SJSA1 (cell line): ENCODE measurements at places on chromosomes 2 and 18.
A peak's percentile ranks its signal among the peaks of the same experiment; 100 is the strongest.

DNA sequence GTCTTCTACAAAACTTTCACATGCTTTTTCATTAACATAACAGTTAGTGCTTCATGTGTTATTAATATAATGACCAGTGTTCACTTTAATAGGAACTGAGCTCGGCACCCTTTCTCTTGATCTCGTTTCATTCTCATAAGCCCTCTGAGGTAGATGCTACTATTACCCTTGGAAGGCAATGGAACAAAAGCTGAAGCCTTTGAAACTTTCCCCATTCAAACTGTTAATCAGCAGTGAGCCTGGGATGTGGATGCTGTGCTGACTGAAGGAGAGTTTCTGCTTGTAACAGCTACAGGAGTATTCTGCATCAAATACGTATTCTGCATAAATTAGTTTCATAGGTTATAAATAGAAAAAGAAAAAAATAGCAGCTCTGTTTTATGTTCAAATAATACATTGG is 904.0 kb upstream of the CDH2 start:
- no peaks in the 10 kb centered on the region for H3K27me3 ChIP-seq
- no peak overlapping the region for H3K27ac ChIP-seq
- H3K4me1 ChIP-seq, result no peaks in the 10 kb centered on the region
- H3K4me3 ChIP-seq, result no peak overlapping the region
- H3K36me3 ChIP-seq, result no peaks in the 10 kb centered on the region
- no peak for DNase-seq

GRCh38 chr2:127134833-127135830 is 28.2 kb upstream of the BIN1 start:
- H3K27ac ChIP-seq, result no peak overlapping the region
- no peaks in the 10 kb centered on the region for H3K27me3 ChIP-seq
- no peaks in the 10 kb centered on the region for H3K36me3 ChIP-seq
- no peaks in the 10 kb centered on the region for H3K4me1 ChIP-seq
- DNase-seq, result peak; percentile 26

GRCh38 chr2:97849881-97850528 is 136.6 kb downstream of the ZAP70 start:
- no peaks in the 10 kb centered on the region; the same call in 1 of the 2 replicates for H3K36me3 ChIP-seq
- H3K4me1 ChIP-seq, result peaks cover 12% of the 10 kb centered on the region

DNA sequence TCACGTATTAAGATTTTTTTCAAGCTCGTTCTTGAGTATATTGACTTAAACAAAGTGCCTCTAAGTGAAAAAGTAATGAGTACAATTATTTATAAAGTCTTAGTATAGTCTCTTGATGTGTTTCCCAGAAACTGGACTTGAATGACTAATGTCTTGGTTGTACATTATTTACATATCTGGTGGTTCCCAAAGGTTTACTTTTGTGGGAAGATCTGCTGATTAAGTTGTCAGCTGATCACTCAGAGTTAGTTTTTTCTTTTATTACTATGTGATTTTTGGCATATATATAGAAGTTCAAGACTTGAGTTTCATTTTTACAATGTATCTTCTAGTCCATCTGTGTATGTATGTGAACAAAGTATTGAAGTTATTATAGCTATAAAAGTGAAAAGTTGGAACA is 29.5 kb downstream of the RNF144A start:
- H3K27me3 ChIP-seq, result no peaks in the 10 kb centered on the region
- DNase-seq, result no peak
- H3K27ac ChIP-seq, result no peak overlapping the region
- H3K4me1 ChIP-seq, result peaks cover 23% of the 10 kb centered on the region
- no peaks in the 10 kb centered on the region for H3K36me3 ChIP-seq
- H3K4me3 ChIP-seq, result no peak overlapping the region

DNA sequence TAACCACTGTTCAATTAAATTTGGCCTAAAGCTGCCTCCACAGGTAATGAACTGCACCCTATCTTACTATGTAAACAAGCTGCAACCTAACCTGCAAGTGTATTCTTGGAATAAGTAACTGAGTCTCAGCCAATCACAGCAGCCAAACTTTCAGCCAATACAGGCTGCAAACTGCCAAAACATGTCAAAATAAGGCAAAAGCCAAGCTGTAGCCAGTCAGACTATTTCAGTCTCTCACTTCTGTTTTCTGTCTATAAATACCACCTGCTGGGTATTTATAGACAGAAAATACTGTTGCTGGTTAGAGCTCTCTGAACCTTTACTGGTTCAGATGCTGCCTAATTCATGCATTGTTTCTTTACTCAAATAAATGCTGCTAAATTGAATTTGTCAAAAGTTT is 14.3 kb downstream of the C2orf76 start:
- H3K27me3 ChIP-seq, result no peaks in the 10 kb centered on the region
- H3K27ac ChIP-seq, result no peak overlapping the region
- no peak overlapping the region for H3K4me3 ChIP-seq
- no peak for DNase-seq
- H3K36me3 ChIP-seq, result no peaks in the 10 kb centered on the region
- no peaks in the 10 kb centered on the region for H3K4me1 ChIP-seq
